Stimulated activated CD8-positive, alpha-beta memory T cell treated with anti-CD3 and anti-CD28 coated beads, Interleukin-2, amount 100 ng/mL, for 1 hour (primary cell): ENCODE measurements at places on chromosomes 6 and 20.

DNA sequence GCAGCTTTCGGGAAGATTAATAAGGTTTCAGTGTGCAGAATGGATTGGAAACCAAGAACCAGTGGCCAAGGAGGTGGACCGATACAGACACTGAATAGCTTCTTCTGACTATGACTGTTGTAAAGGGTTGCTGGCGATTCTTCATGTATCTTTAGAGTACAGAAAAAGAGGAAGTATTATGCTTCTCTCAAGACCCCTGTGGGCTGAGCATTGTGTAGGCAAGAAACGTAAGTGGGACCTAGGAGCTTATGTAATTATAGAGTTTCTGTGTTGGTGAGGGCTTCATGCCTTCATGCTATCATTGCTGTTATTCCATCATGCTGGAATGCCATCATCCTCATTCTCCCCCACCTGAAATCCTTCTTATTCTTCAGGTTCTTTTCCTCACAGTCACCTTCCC is 105.4 kb upstream of the AKIRIN2 start:
- DNase-seq: no peak

GRCh38 chr20:25584905-25585704 is at the start of gene NINL:
TSS of gene NINL (minus strand) at chr20:25585531. CDS start at chr20:25526587, 58,944 bp downstream.
- DNase-seq: no peak

DNA sequence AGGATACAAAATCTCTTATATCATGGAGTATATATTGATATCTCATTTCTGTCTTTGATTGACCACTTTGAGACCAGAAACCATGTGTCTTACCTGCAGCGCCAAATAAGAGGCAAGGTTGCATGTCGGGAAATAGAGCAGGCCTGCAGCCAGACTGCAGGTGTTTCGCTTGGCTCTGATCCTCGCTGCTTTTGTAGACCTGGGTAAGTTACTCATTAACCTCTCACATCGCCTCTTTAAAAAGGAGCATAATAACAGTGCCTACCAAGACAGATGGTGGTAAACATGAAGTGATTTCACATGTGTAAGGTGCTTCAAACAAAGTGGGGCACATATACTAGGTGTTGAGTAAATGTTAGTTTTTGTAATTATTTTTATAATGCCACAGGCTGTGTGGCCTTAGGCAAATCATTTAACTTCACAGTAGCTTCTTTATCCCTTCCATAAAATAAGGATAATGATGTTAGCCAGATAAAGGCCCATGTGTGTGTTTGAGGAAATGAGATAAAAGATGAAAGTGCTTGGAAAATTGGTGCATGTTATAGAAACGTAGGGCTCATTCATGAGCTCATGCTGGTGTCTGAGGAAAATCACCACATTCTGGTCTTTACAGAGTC is 248.8 kb upstream of the MAP3K7 start:
- DNase-seq: no peak

DNA sequence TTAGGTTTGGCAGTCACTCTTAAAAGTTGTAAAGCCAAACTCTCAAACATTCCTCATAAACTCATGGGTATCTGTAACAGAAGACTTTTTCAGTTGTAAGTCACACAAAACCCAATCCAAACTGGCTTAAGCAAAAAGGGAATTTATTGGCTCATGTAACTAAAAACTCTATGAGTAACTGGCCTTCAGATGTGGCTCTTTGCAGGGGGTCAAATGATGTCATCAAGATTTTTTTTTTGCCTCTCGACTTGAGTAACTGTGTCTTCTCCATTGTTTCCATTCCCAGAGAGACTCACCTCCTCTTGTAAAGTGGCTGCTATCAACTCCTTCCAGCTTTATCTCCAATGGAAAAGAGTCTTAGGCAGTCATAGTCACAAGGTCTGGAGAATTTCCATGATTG is 645.0 kb downstream of the DHX35 start:
- DNase-seq: no peak

GRCh38 chr20:54262671-54263070 is 54.8 kb downstream of the PFDN4 start:
- no peak for DNase-seq

DNA sequence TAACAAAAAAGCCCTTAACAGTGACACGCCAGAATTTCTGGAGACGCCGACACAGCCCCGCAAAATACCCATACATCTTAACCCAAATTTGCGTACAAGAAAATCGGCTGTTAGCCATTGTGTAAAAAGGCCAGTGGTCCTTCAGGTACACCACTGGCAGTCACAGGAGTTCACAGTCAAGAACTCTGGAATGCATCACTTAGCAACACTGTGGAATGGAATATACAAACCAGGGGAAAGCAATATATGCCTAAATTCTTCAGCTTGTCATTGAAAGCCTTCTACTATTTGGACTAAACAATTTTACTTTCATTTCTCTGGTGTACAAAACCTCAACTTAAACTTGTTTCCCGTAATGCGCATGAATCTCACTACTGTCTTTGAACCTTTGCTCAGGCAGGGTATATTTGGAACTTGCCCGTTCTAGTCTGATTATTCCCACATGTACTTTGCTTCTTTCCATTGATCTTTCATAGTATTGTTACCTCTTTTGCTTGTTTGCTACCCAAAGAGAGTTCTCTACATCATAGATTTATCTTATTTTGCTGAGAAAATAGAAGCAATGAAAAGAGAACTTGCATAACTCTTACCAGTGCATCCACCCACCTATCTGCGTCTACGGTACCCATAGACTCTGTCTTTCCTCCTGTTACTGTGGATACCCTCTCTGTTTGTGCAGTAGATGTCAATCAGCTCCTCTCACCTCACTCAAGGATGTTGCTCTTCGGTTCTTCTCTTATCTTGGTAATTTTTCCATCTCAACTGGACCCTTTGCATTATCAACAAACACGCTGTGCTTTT is at the start of gene ARMH2:
ARMH2 (minus strand) TSS at position 178 of the 801 bp plus-strand sequence; CDS start at position 118, 60 bp downstream.
- no peak for DNase-seq

GRCh38 chr20:57378646-57379262 is 12.4 kb upstream of the RBM38 start:
- DNase-seq: no peak

DNA sequence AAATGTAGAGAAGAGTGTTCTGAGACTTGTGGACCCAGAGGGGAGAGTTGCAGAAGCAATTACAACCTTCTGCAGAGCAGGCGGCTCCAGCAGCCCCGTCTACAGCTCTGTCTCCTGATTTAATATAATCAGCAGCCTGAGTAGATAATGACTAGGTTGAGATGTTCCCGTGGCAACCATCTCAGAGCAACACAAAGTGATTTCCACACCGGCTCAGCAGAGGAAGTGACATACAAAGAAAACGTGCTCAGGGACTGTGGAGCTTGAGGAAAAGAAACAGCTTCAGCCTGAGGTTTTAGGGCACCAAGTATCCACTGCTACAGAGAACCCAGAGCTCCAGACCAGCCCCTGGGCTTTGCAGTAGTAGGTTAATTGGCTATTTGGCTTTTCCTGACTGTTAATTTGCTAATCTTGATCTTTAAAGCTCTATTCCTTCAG is 136.4 kb downstream of the MTFR2 start:
- DNase-seq: no peak

DNA sequence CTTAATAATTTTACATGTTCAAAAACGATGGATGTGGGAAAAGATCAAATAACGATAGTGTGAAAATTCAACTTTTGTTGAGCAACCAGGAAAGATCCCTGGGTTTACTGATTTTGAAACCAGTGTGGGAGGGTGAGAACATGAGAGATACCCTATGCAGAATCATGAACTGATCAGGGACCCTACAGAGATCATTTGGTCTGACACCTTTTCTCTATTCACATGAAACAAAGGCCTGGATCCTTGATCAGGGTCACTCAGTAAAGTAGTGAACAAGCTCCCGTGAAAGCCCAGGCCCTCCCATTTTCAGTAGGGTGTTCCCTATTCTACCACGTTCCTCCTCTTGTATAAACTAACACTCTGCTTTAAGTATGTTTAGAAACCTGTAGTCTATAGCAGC is 60.5 kb upstream of the DUSP22 start:
- no peak for DNase-seq

DNA sequence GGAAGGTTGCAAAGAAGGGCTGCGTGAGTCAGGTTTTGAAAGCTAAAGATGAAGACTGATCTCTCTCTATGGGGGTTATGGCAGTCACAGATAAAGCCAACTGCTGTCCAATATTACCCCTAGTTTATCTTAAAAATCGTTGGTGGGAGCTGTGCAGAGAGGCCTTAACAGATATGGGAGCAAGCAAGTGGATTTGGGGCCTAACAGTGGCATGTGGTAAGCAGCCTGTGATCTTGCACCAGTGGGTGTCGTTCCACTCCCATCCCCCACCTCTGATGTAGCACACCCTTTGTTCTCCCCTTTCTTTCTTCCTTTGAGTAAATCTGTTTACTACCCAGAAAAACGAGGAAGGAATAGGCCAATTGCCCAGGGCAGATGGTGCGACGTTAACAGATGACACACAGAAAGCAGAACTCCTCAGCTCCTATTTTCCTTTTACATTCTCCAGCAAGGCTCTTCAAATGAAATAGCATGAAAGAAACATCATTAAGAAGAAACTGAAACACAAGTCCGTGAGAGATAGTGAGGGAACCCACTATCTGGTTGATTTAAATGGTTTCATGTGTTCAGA is 274.1 kb upstream of the CITED2 start:
- DNase-seq: no peak

GRCh38 chr6:170135461-170135820 is 155.4 kb downstream of the DLL1 start:
- no peak for DNase-seq

- no peak for DNase-seq
Measured at GRCh38 chr6:19415605-19416326, 421.4 kb upstream of the ID4 start.

- DNase-seq: no peak
Measured at GRCh38 chr6:168216751-168217191, 102.8 kb downstream of the DACT2 start.

DNA sequence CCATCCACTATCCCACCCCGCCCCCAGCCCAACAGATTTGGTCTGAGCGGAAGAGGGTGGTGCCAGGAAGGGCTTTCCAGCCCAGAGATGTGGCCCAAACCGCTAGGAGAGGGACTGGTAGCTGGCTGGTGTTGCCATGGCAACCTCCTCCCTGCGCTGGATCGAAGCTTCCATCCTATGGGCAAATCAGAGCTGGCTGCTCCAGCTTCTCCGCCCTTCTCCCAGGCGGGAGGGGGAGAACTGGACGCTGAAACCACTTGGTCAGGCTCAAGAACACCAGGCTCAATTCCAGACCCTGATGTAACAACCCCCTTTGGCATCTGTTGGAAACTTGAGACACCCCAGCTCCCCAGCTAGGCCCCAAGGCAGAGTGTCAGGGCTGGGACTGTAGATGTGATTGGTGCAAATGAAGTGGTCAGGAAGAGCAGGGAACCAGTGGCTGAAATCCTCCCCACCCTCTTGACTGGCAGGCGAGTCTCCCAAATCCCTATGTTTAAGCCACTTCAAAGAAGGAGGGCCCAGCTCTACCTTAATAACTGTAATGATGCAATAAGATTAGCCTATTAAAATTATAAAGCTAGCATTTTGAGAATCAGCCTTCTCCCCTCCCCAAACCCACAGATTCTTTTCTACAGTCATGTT is 4.2 kb downstream of the RIMS4 start:
- no peak for DNase-seq

DNA sequence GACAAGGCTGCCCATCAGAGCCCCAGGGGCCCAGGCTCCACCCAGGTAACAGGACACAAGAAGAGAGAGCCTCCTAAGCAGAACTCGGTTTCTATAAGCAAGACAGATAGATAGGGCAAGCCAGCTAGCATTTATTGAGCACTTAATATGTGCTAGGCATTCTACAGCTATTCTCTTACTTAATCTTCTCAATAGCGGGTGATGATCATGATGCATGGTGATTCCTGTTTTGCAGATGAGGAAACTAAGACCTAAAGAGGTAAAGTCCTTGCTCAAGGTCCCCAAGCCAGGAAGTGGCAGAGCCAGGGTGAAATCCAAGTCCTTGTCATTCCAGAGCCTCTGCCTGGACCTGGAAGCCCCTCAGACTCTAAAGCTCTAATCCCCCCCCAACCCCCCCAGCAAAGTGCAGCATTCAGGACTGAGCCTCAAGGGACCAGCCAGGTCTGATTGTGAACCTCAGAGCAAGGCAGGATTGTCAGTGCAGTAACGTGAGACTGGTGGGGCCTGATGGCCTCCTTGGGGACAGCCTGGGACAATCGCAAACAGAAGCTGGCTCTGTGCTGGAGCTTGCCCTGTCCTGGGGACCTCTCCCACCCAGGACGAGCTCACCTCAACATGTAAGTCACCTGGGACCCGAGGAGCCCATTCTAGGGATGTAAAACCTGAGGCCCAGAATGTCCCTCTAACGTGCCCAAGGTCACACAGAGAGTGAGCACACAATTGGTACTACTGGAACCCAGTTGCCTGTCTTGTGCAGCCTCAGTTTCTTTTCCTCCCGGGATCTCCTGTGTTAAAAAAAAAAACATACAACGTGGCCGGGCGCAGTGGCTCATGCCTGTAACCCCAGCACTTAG is 48.4 kb upstream of the PTGIS start:
- DNase-seq: no peak

- DNase-seq: no peak
Measured at GRCh38 chr6:37557645-37558114, 58.0 kb upstream of the CCDC167 start.

DNA sequence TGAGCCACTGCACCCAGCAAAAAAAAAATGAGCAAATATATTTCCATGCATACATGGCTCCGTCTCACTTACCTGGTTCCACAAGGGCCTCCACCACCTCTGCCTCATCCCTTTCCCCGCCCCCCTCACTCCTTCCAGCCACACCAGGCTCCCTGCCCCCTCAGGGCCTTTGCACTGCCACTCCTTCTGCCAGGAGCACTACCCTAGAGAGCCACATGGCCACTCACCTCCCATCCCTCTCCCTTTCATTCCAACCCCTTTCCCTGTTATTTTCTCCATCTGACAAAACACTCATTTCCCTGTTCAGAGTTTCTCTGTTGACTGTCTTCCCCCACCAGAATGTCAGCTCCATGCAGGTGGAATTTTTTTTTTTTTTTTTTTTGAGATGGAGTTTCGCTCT is 12.8 kb downstream of the SNAI1 start:
- no peak for DNase-seq

DNA sequence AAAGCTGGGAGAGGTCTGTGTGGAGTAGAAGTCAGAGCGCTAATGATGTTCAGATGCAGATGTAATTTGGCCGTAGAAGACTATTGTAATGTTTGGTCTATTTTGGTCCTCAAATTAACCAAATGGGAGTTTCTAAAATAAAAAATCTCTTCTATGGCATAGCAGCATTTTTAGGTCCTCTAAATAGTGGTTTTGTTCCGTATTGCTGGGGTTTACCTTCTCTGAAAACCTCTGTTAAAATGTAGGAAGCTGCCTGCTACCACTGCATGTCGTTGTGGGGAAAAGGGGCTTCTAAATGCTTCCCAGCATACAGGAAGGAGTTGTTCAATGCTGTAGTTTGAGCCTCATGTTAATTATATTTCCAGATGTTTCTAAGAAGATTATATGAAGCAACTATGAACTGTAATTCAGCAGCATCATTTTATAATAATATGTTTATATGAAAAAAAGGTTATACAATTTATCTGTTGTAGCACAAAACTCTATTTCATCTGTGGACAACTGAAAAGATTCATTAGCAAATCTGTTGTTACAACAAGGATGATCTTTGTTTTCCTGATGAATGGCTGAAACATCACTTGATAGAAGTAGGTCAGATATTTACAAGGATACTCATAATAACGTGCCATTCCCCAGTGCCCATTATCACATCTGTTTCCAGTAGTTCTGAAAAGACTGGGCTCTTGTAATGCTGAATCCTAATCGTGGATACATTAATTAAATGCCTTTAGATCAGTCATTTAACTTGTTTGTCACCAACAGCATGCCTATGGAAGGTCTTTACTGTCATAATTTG is 256.6 kb downstream of the TBC1D7 start:
- DNase-seq: no peak
